Esophagus squamous epithelium (tissue), 5 donors: ENCODE measurements at places on chromosomes 13 and 19.
A peak's percentile ranks its signal among the peaks of the same experiment; 100 is the strongest.

DNA sequence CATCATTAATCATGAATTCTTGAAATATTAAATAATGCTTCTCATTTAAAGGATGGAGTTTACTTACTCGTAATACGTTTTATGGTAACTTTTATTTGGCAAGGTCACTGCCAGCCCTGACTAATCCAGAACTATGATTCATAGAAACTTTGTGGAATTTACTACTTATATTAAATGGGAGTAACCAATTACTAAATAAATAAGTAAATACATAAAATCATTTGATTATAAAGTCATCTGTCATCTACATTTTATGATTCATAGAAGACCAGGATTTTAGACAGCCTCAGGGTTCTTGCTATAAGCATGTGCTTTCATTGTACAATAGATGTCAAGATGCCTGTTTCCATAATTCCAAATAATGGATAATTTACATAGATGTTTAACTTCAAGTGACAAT lies 611.1 kb downstream of the TBC1D4 start:
- no peak for DNase-seq

GRCh38 chr19:38693380-38694223 lies 46.2 kb downstream of the ACTN4 start:
- DNase-seq, result no peak

- DNase-seq, result no peak
Observed at GRCh38 chr19:35120492-35120891, 4.9 kb downstream of the FXYD3 start.

DNA sequence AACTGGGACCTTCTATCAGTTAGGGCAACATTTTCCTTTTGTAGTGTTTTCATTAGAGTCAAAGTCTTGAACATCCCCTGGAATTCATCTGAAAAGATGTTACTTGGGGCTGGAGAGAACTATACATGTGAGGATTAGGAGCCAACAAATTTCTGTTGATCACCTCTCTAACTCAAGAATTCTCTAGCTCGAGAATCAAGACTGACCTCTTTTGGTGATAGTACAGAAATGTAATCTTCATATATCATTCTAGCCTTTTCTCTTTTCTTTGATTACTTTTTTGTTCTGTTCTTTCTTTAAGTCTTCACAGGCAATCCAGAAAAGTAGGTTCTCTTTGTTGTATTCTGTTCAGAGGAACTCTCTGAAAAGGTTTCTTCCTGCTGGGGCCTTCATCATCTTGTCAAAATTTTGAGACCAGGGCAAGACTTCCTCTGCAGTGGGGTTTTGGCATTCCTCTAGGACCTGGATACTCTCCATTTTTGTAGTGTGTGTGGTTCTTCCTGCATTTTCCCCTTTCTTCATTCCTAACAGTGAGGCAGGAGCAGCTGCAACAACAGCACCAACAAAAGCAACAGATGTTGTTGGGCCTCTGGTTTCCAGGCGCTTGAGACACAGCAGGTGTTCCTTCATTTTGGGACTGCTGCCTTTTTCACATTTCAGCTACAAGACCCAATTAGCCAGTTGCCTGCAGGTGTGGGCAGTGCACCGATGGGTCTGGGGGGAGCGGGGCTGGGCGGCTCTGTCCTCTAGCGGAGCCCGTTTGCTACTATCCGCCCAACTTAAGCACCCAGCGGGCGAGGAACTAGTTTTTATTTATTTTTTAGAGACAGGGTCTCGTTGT lies 26.2 kb downstream of the ELF1 start:
- no peak for DNase-seq

DNA sequence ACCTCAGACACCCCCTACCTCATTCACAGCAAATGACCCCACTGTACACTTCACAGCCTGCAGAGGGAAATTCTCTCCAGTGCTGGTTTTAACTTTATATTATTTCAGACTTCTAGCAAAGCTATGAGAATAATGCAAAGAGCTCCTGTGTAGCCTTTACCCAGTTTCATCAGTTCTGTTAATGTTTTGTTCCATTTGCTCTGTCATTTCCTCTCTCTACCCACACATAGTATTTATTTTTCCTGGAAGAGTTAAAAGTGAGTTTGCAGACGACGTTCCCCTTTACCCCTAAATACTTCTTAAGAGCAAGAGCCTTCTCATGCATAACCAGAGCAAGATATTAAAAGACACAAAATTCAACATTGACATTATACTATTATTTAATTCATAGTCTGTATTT lies 49.9 kb upstream of the ADGRE1 start:
- no peak for DNase-seq

- DNase-seq, result peak; percentile 13
Observed at GRCh38 chr19:48674921-48675824, 2.4 kb upstream of the NTN5 start.

- DNase-seq, result no peak
Observed at GRCh38 chr19:7098096-7098495, 28.6 kb downstream of the ZNF557 start.

DNA sequence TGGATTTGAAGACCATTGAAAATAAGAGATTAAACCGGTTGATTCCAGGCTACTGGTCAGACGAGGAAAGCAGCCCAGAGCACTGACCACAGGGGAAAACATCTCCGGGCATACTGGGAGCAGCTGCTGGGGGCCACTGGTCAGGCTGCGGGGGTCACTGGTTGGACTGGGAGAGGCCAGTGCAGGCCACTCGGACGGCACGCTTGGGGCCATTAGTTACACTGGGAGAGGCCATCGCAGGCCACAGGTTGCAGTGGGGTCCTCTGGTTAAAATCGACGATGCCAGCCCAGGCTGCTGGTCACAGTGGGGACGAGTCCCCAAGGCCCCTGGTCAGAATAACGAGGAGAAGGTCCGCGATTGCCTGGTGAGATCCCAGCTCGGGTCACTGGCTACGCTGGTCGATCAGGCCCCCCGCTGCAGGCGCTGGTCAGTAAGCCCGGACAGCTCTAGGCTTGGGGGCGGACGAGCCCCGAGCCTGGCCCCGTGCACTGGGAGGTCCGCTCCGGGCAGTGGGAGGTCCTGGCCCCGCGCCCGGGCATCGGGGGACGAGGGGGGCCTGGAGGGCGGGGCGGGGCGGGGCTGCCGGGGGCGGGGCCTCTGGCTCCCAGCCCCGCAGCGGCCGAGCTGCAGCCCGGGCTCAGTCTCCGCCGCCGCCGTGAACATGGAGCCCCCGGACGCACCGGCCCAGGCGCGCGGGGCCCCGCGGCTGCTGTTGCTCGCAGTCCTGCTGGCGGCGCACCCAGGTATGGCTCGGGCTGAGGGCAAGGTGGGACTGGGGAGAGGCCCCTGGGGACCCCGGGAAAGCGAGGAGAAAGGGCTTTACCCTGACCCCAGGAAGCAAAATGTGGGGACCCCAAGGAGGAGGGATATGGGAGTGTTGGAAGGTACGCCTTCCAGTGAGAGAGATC lies at the start of gene BCAM:
Gene BCAM (plus strand): TSS at position 641 of the 909 bp plus-strand sequence. CDS start 22 bp downstream, at position 663.
- DNase-seq, result no peak

DNA sequence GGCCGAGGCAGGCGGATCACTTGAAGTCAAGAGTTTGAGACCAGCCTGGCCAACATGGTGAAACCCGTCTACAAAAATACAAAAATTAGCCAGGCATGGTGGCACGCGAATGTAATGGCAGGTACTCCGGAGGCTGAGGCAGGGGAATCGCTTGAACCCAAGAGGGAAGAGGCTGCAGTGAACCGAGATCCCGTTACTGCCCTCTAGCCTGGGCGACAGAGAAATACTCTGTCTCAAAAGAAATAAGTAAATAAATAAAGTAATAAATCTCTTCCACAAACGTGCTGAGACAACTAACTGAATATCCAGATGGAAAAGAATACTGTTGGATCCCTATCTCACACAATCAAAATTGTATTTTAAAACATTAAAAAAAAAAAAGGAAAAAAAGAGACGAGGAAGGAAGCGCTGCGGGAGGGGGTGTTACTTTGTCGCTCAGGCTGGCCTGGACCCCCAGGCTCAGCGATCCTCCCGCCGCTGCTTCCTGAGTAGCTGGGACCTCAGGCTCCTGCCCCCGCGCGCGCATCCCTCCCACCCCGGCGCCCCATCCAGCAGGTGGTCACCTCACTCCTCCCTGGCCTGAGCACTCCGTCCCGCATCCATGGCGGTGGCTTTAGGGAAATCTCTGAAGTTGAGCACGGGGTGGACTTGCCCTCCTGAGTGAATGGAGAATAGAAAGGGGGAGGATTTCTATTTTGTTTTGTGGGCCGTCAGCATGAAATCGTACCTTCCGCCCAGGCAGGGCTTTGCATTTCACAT lies 628 bp upstream of the ZNF813 start:
- no peak for DNase-seq

DNA sequence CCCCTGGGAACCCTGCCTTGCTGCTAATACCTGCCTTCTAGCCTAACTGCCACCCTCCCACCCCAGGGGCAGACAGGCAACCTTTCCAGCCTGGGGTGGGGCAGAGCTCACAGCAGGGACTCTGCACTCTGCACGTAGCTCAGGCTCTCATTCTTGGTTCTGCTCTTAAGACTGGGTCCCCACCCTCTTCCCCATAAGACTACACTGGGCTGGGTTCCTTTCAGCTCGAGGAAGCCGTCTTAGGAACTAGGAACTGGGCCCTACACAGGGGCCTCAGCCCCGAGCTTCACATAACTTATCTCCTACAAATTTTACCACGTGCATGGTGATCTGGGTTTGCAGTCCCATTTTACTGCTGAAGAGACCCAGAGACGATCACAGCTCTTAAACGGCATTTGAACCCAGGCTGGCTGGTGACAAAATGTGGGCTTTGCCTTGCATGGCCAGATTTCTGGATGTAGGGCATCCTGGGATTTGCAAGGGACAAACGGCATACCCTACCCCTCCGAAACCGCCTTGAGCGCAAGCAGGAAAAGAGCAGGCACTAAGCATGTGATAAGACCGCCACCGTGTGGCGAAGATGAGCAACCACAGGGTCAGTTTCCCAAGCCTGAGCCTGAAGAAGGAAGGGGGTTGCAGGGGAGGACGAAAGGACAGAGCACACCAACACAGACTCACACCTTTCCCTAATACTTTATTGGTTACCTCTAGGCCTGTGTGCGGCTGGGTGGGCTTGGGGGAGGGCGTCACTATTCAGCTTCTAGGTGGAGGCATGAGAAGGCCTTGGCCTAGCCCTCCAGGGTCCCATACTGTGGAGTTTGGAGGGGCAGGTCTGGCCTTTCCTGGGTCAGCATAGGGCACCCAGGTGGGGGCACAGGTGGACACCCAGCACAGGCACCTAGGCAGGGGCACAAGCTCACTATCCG lies 5.1 kb downstream of the JUNB start:
- no peak for DNase-seq

GRCh38 chr13:78398743-78399410 lies 204.5 kb downstream of the POU4F1 start:
- DNase-seq, result no peak

GRCh38 chr19:5588906-5589676 lies 21.3 kb upstream of the TINCR start:
- DNase-seq, result no peak

- no peak for DNase-seq
Observed at GRCh38 chr19:5454743-5455142, 474 bp upstream of the ZNRF4 start.

GRCh38 chr19:21328406-21328805 lies 804 bp downstream of the ZNF708 start:
- no peak for DNase-seq

GRCh38 chr13:21673789-21674489 lies 3.1 kb downstream of the FGF9 start:
- DNase-seq, result no peak
